ENCODE measurements at places on chromosomes 5 and 9. TPM values are rescaled to one million over a fixed set of nuclear protein-coding genes. Genes with fewer than 3 reads are reported as not detected.

CDH10 gene
- 1.4 TPM for polyA plus RNA-seq

ADRB2 gene
- 1.4 TPM for polyA plus RNA-seq

C5orf52 gene
- not detected for polyA plus RNA-seq

GRCh38 chr5:88695931-88696330, 187.1 kb downstream of the MEF2C start:
- no peak for DNase-seq

DNA sequence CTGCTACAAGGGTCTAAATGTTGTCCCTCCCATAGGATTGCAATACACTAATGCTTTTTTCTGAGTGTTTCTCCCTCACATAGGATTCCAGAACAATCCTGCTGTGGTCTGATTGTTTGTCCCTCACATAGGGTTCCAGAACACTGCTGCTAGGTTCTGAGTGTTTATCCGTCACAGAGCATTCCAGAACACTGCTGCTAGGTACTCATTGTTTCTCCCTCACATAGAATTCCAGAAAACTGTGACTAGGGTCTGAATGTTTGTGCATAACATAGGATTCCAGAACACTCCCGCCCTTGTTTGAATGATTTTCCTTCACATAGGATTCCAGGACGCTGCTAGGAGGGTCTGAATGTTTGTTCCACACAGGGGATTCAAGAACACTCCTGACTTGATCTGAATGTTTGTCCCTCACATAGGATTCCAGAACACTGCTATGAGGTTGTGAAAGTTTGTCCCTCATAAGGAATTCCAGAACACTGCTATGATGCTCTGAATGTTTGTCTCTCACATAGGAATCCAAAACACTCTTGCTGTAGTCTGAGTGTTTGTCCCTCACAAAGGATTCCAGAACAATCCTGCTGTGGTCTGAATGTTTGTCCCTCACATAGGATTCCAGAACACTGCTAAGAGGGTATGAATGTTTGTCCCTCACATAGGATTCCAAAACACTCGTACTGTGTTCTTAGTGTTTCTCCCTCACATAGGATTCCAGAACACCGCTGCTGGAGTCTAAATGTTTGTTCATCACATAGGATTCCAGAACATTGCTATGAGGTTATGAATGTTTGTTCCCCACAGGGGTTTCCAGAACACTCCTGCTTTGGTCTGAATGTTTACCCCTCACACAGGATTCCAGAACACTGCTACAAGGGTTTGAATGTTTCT, 213.5 kb downstream of the FOXD4L6 start:
- DNase-seq = no peak

DNA sequence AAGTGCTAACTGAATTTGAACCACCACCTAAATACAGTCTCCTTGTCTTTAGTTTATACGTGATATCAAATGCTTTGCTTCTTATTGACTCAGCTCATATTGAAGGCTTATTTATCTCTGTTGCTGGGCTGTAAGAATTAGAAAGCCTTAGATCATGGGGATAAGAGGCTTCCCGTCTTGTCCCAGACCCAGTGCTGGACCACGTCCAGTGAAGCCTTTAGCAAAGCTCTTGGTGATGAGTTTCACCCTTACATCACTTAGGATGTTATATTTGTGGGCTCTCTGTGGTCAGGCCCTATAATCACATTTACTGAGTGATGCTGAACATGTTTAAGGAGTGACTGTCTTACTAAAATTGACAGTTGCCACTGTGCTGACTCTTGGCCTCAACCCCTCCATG, 11.2 kb downstream of the FAM240B start:
- no peak for DNase-seq

DNA sequence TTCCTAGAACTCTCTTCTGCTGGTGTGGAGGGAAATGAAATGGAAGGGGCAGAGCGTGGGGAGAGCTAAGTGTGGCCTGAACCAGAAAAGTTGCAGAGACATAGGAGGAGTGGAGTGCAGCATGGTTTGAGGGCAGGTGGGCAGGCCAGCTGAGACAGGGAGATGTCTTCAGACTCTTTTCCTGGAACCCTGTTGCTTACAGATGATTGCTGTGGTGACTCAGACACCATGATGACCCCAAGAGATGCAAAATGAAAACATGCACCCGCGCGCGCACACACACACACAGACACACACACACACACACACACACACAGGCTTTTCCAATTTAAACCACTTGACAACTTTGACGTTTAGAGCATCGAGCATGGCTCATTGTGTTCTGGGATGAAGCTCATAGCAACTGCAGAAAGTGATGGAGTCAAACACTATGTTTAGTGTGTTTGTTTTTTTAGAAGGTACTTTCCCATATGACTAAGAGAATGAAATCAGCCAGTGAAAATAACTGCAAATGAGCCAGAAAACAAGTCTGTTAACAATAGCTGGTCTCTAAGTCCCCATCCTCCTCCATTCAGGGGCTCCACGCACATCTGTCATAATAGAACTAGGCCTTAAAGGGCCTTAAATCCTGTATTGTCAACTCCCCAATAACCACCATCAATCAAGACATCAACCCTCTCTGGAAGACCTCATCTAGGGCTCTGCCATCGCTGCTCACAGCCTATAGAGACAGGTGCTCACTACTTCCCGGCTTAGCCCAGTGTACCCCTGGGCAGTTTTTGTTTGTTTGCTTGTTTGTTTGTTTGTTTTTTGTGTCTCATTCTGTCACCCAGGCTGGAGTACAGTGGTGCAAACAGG, 9.6 kb downstream of the TMOD1 start:
- DNase-seq = no peak

DNA sequence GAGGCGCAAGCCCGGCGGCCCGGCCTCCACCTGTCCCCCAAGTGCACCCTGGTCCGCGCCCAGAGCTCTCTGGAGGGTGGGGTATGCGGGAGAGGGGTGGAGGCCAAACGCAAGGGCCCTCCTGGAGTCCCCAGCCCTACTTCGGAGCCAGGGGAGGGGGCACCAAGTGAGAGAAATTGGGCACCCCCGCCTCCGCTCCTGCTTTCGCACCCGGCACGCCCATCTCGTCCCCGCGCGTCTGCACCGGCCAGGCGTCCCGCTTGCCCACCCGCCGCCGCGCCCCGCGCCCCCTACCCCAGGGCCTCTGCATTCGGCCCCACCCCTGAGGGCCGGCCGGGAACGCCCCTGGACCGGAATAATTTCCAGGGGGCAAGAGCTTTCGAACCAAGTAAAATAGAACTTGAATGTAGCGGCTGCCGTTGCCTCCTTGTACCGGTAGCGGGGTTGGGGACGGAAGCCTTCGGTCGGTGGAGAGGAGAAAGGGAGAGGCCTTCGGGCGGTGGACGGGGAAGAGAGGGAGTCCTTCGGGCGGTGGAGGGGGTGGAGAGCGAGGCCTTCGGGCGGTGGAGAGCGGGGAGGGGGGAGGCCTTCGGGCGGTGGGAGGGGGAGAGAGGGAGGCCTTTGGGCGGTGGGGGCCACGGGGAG, 694 bp upstream of the PHPT1 start:
- DNase-seq = peak; percentile 36
